ENCODE measurements at places on chromosomes 3 and 15.

DNA sequence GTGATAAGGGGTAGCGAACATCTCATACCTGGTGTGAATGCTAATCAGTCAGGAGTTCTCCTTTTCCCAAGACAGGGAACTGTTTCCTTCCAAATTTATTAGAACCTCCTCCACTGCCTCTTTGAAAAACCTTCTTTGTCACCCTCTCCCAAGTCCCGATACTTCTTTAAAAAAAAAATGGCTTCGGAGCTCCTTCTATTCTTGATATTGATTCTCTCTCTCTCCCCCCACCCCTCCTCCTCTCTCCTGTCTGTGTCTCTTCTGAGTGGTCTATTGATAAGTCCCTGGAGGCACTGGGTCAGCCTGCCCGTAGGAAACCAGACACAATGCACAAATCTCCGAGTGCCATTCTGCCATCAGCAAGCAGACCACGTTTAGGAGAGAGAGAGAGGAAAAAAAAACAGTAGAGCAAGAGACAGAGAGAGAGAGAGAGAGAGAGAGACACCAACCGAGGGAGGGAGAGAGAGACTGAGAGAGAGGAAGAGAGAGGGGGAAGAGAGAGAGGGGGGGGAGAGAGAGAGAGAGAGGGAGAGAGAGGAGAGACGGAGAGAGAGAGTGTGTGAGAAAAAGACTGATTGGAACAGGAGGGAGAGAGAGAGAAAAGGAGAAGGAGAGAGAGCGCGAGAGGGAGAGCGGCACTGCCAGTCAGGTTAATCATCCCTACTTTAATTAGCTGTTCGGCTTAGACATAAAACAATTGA lies 160.9 kb downstream of the TIGIT start:
- peak; percentile 80 for DNase-seq

DNA sequence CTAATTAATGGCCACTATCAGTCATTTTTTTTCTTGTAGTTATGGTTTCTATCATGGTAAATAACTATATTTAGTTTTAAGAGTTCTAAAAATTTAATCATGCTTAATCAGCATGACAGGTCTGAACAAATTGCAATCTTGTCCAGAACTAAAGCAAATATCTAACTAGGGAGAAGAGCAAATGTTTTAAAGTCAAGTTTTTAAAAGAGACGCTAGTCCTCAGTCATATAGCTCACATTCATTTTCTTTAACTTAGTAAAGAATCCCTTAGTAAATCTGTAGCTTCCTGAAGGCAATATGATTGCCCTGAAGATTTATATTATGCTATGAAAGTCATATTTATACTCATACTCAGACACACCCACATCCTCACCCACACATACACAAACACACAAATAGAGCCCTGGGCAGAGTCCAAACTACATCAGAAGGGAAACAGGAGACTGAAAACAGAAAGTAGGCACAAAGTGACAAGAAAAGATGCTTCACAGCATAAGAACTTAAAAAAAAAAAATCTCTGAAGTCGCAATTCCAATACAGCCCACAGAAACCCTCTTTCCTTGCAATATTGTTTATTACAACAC lies 1149.1 kb downstream of the SI start:
- no peak for DNase-seq

DNA sequence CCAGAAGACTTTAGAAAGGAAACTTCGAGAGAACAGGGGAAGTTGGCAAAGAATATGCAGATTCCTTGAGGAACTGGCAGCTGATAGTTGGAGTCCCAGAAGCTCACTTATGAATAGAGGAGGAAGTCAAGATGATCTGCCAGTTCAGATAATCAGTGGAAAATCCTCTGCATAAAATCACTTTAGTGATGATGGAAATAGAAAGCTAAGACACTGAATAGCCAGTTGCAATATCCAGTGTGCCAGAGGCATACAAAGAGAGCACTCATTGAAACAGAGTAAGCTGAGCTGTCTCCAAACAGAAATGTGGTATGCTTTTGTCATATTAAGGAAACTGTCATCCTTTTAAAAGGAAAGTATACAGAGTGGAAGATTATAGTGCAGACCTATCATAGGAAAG lies 1207.6 kb downstream of the OTOL1 start:
- DNase-seq, result no peak

DNA sequence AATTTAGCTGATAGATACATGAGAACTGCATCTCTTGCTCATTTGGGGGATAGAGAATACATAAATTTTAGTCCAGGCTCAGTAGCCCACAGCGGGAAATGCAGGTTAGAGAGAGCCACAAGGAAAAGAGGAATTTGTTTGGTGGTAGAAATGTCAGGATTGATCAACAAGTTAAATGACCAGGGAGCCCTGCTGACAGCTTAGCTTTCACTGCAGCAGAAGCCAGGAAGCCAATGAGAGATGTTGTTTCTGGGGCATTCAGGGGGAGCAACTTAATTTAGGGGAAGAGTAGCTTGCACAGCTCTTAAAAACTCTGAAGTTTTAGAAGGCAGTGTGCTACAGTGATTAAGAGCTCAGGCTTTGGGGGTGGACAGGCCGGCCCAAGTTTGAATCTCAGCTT lies 22.7 kb downstream of the ARHGEF26 start:
- DNase-seq, result no peak

DNA sequence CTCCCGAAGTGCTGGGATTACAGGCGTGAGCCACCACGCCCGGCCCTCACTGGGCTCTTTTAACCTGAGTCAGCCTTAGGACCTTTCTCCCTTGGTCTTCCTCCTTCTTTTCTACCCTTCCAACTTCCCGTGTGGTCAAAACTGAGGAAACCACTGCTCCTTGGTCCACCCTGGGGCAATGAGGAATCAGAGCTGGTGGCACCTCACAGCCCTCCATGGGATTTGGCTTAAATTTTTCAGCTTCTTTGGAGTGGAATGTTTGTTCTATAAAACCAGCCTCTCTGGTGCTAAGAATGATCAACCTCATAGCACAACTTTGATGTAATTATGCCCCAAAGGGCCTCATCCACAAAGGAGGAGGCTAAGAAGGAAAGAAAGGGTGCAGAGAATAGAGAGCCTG lies 76.6 kb upstream of the CFAP20DC start:
- DNase-seq, result no peak

DNA sequence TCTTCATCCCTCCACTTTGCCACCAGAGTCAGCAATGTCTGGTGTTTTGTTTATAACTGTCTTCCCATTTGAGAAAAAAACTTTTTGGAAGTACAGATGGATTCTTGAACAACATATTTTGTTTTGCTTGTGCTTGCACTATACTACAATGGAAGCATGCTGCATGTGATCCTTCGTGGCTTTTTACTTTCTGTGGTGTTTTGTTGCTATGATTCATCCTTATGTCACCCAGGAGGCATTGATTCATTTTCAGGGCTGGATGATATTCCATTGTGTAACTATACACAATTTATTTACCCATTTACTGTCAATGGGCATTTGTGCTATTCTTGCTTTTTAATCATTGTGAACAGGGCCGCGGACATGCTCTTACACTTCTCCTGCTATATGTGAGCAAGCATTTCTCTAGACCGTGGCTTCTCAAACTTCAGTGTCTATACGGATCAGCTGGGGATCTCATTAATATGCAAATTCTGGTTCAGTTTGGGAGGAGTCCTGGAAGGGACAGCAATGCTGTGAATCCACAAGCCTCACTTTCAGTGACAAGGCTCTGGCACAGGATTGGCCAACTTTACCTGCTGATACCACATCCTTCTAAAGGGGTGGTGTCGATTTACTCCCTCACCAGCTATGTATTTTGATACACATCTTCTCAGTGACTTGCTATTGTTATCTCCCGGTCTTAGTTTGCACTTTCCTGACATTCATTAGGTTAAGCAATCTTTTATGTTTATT lies 65.9 kb downstream of the POLR2M start:
- DNase-seq, result no peak

DNA sequence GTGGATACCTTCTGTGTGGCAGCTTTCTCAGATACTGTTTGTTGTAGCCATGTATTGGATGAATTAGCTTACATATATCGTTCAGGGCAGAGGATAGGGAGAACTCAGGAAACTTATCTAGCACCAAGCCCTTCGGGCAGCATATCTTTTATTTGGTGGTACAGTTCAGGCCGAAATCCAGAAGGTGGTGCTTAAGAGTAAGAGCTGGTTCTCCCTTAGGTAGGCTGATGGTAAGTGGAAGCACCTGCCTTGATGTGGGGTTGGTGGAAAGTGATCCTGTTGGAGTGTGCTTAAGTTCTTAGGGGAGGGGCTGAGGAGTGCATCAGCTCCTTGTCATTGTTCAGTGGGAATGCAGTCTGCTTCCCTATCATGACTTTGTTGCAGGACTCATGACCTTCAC lies 187.5 kb downstream of the DOCK3 start:
- DNase-seq, result peak; percentile 47

DNA sequence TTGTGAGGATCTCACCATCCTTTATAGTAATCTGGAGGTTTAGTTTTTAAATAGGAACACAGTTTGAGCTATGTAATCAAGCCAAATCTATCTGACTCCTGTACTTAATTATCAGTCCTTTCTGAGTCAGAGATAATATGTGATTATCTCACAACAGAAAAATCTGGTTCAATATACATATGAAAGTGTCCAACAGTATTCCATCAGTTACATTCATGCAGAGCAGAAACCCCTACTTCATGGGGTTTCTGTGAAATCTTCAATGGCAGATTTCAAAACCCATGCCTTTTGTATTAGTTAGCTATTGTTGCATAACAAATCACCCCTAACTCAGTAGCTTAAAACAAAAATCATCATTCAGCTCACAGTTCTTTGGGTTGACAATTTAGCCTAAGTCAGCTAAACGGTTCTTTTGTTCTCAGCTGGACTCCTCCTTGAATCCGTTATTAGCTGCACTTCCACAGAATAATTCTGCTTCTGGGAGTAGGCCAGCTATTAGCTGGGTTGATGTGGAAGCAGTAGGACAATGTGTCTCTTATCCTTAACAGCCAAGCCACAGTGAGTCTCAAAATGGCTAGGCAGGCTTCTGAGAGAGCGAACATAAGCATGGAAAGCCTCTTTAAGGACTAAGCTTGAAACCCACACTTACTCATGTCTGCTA lies 42.9 kb upstream of the ARPP21 start:
- DNase-seq, result no peak

- DNase-seq, result no peak
These were observed 114.9 kb downstream of the PDZRN3 start for GRCh38 chr3:73509816-73510215.

- DNase-seq, result no peak
These were observed 84.6 kb upstream of the DCBLD2 start for GRCh38 chr3:98986073-98986472.

- no peak for DNase-seq
These were observed 511.4 kb upstream of the MCTP2 start for GRCh38 chr15:93719921-93720351.

DNA sequence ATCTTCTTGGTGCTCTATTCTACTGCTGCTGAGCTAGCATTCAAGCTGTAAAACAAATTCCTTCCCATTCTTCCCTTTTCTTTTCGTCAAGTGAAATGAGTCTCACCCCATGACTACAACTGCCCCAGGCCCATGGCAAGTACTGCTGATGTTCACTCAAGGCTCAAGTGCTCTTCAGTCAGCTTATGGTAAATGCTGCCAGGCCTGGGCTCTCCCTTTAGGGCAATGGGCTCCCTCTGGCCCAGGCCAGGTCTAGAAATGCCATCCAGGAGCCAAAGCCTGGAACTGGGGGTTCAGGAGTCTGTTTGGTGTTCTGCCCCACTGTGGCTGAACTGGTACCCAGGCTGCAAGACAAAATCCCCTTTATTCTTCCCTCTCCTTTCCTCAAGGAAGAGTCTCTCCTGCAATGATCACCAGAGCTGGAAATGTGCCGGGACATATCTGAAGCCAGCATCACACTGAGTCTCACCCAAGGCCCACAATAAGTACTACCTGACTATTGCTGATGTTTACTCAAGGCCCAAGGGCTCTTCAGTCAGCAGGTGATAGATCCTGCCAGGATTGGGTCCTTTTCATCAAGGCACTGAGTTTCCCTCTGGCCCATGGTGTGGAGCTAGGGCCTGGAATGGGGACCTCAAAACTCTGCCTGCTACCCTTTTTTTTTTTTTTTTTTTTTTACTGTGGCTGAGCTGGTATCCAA lies 205.0 kb upstream of the STAC start:
- no peak for DNase-seq

- no peak for DNase-seq
These were observed 237.4 kb upstream of the TRIM42 start for GRCh38 chr3:140440446-140440845.

GRCh38 chr3:130979117-130979516 lies 47.5 kb downstream of the ASTE1 start:
- no peak for DNase-seq

GRCh38 chr15:68650901-68651709 lies 72.3 kb downstream of the CORO2B start:
- no peak for DNase-seq

DNA sequence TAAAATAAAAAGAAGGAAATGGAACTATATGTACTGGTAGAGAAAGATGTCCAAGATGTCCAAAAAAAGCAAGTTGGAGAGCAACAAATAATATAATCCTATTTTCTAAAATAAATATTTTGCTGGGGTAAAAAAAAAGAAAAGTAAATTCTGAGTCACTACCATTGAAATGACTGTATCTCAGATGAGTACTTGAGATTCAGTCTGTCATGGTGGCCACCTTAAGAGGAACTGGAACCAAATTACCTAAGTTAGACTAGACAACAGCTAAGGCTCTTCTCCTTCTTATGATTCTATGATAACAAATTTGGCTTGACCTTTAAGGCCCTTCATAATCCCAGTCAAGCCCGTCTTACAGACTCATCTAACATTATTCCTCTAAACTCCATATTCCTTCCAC lies 270.6 kb upstream of the HES1 start:
- no peak for DNase-seq

DNA sequence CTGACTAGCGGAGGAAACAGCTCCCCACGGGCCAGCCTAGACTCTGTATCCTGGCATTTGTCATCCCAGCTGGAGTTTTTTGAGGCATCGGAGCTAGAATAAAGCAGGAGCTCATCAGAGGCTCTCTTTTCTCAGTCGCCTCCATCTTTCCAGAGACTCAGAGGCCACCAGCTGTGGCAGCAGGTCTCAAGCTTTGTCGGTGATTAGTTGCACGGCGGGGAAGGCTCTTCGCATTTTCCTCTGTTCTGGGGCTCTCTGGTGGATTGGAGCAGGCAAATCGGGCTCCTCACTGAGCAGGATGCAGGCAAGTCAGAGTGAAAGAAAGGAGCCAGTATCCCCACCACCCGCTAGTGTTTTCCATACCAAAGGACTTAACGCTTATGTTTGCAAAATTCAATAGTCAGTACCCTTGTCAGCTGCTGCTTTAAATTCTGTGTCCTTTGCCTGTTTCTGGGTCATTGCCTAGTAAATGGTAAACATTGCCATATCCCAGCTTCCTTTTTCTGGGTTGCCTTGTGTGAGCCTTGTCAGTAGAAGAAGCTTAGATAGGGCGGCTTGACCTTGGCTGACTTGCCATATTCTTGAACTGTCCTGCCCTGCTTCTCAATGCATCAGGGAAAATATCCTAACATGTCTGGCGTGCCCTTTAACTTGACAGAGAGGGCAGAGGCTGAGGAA lies 127.1 kb downstream of the PTPRG start:
- DNase-seq, result no peak

- DNase-seq, result no peak
These were observed 438.6 kb downstream of the ROBO1 start for GRCh38 chr3:79329154-79329553.

GRCh38 chr3:21927261-21927660 lies 176.3 kb upstream of the ZNF385D start:
- DNase-seq, result no peak

All from NCI-H524 treated with DMSO at 0.1 percent for 48 hours (cell line).